Kidney epithelial cell (primary cell): ENCODE measurements at places on chromosomes 5 and 9. TPM values are rescaled to one million over a fixed set of nuclear protein-coding genes. Genes with fewer than 3 reads are reported as not detected.

The STPG3 gene
- total RNA-seq, result not detected in 2 replicates

The HK3 gene
- 0.04 TPM in 1 of 2 replicates, not detected in the other for total RNA-seq

The ARHGEF28 gene
- total RNA-seq, result 66.1 and 76.1 TPM in 2 replicates

The RLN2 gene
- total RNA-seq, result 1.0 and 2.5 TPM in 2 replicates

The GRXCR2 gene
- not detected in 2 replicates for total RNA-seq

The ECSCR gene
- not detected in 2 replicates for total RNA-seq

The DNAJB5 gene
- 24.8 and 25.5 TPM in 2 replicates for total RNA-seq

The CCDC69 gene
- total RNA-seq, result 3.1 and 4.4 TPM in 2 replicates

The NTRK2 gene
- total RNA-seq, result 0.96 and 1.5 TPM in 2 replicates

The ABCA2 gene
- 5.3 and 15.4 TPM in 2 replicates for total RNA-seq

The FRMD3 gene
- 5.0 and 5.2 TPM in 2 replicates for total RNA-seq

The PROB1 gene
- total RNA-seq, result 3.0 and 3.6 TPM in 2 replicates

The SHISAL2B gene
- total RNA-seq, result not detected in 2 replicates

The CDC37L1 gene
- 14.8 and 15.9 TPM in 2 replicates for total RNA-seq

The DOCK2 gene
- 2.2 and 3.9 TPM in 2 replicates for total RNA-seq

The OSMR gene
- total RNA-seq, result 46.7 and 47.0 TPM in 2 replicates

The PGGT1B gene
- total RNA-seq, result 6.6 and 7.2 TPM in 2 replicates

The GDF9 gene
- total RNA-seq, result 0.88 and 0.89 TPM in 2 replicates

The RUSC2 gene
- 29.6 and 33.6 TPM in 2 replicates for total RNA-seq

The CCL19 gene
- total RNA-seq, result not detected in 2 replicates

The SOX30 gene
- total RNA-seq, result 0.08 TPM in 1 of 2 replicates, not detected in the other

The TMEM232 gene
- 3.7 and 10.9 TPM in 2 replicates for total RNA-seq

The IL13 gene
- total RNA-seq, result not detected in 2 replicates

The KCNIP1 gene
- total RNA-seq, result 0.21 and 3.4 TPM in 2 replicates

The FOXD4L3 gene
- total RNA-seq, result not detected in 2 replicates

The ECPAS gene
- 67.0 and 70.2 TPM in 2 replicates for total RNA-seq

The FAXDC2 gene
- 0.62 and 2.6 TPM in 2 replicates for total RNA-seq

The PLAC8L1 gene
- not detected in 2 replicates for total RNA-seq

The PDE8B gene
- 0.21 and 0.33 TPM in 2 replicates for total RNA-seq

The BSPRY gene
- 9.1 and 9.6 TPM in 2 replicates for total RNA-seq

The SIGMAR1 gene
- total RNA-seq, result 121 and 129 TPM in 2 replicates

The FOXD4L5 gene
- 0.04 and 0.27 TPM in 2 replicates for total RNA-seq

The PCAT7 gene
- total RNA-seq, result not detected in 2 replicates

The SPAG8 gene
- not detected in 2 replicates for total RNA-seq

The FGF18 gene
- 0.34 TPM in 1 of 2 replicates, not detected in the other for total RNA-seq

The SLC34A3 gene
- total RNA-seq, result 0.25 TPM in 1 of 2 replicates, not detected in the other

The KDM4C gene
- total RNA-seq, result 14.7 and 15.1 TPM in 2 replicates

The GLRX gene
- 120 and 139 TPM in 2 replicates for total RNA-seq

The GLRA1 gene
- not detected in 2 replicates for total RNA-seq

The SPAAR gene
- not detected in 2 replicates for total RNA-seq

The FSD1L gene
- total RNA-seq, result 3.3 and 4.9 TPM in 2 replicates

The TAF7 gene
- 72.6 and 78.0 TPM in 2 replicates for total RNA-seq

The MLANA gene
- not detected in 2 replicates for total RNA-seq

The ROR2 gene
- total RNA-seq, result 1.2 and 2.9 TPM in 2 replicates

The QSOX2 gene
- total RNA-seq, result 17.3 and 19.2 TPM in 2 replicates

The ADCY2 gene
- 0.25 and 0.62 TPM in 2 replicates for total RNA-seq

The KIAA0825 gene
- total RNA-seq, result 2.7 and 3.2 TPM in 2 replicates

The NMUR2 gene
- total RNA-seq, result not detected in 2 replicates

The ZNF354C gene
- 6.9 and 7.9 TPM in 2 replicates for total RNA-seq

The SLC1A1 gene
- 4.7 and 6.1 TPM in 2 replicates for total RNA-seq

The ANKRD31 gene
- total RNA-seq, result 0.07 and 0.21 TPM in 2 replicates

The SCGB3A2 gene
- total RNA-seq, result not detected in 2 replicates

The MYOT gene
- not detected in 2 replicates for total RNA-seq

The IFNB1 gene
- not detected in 2 replicates for total RNA-seq

The PCYOX1L gene
- total RNA-seq, result 8.6 and 11.9 TPM in 2 replicates
